Heart left ventricle (tissue), 16 donors: ENCODE measurements at places on chromosomes 2 and 18. TPM values are rescaled to one million over a fixed set of nuclear protein-coding genes. Genes with fewer than 3 reads are reported as not detected.

The FAM110C gene
- 1.6 TPM for total RNA-seq

The IWS1 gene
- 55.5 TPM for total RNA-seq

The MRPL33 gene
- 469 TPM for total RNA-seq

The MOCOS gene
- 0.43 TPM for total RNA-seq

The EMILIN1 gene
- 28.0 TPM for total RNA-seq

GRCh38 chr2:203853271-203853670 lies 14.3 kb upstream of the CTLA4 start:
- no peak for DNase-seq
- no peaks in the 10 kb centered on the region for H3K4me1 ChIP-seq
- H3K27ac ChIP-seq = no peak overlapping the region
- no peak overlapping the region for H3K4me3 ChIP-seq

GRCh38 chr18:6449213-6449612 lies 34.5 kb upstream of the L3MBTL4 start:
- no peaks in the 10 kb centered on the region for H3K36me3 ChIP-seq
- H3K27me3 ChIP-seq = no peaks in the 10 kb centered on the region
- no peaks in the 10 kb centered on the region for H3K4me1 ChIP-seq
- H3K27ac ChIP-seq = no peak overlapping the region
- no peak overlapping the region for H3K4me3 ChIP-seq
- DNase-seq = no peak

GRCh38 chr2:181125359-181125758 lies 145.0 kb downstream of the UBE2E3 start:
- no peaks in the 10 kb centered on the region for H3K36me3 ChIP-seq
- peak overlapping the region; percentile 23 for H3K4me3 ChIP-seq
- no peaks in the 10 kb centered on the region for H3K27me3 ChIP-seq
- no peak overlapping the region for H3K27ac ChIP-seq
- H3K4me1 ChIP-seq = no peaks in the 10 kb centered on the region

GRCh38 chr2:108907822-108908712 lies 81.0 kb downstream of the EDAR start:
- H3K36me3 ChIP-seq = no peaks in the 10 kb centered on the region
- no peak overlapping the region for H3K4me3 ChIP-seq
- DNase-seq = no peak
- H3K4me1 ChIP-seq = peaks cover 19% of the 10 kb centered on the region

- no peaks in the 10 kb centered on the region for H3K36me3 ChIP-seq
- H3K27ac ChIP-seq = no peak overlapping the region
- no peaks in the 10 kb centered on the region for H3K4me1 ChIP-seq
- no peak overlapping the region for H3K4me3 ChIP-seq
- no peaks in the 10 kb centered on the region for H3K27me3 ChIP-seq
Observed at GRCh38 chr2:45237850-45238542, 228.7 kb upstream of the SIX2 start.

GRCh38 chr2:160367887-160368286 lies 125.7 kb downstream of the RBMS1 start:
- H3K4me3 ChIP-seq = peak overlapping the region; percentile 33
- no peaks in the 10 kb centered on the region for H3K27me3 ChIP-seq
- peaks cover 100% of the 10 kb centered on the region for H3K4me1 ChIP-seq
- H3K36me3 ChIP-seq = no peaks in the 10 kb centered on the region
- DNase-seq = no peak

The PSD4 gene
- total RNA-seq = 0.65 TPM

- DNase-seq = no peak
- H3K4me3 ChIP-seq = no peak overlapping the region
- H3K27me3 ChIP-seq = no peaks in the 10 kb centered on the region
- no peaks in the 10 kb centered on the region for H3K4me1 ChIP-seq
- H3K27ac ChIP-seq = no peak overlapping the region
Observed at GRCh38 chr2:8369522-8369921, 312.3 kb upstream of the ID2 start.

DNA sequence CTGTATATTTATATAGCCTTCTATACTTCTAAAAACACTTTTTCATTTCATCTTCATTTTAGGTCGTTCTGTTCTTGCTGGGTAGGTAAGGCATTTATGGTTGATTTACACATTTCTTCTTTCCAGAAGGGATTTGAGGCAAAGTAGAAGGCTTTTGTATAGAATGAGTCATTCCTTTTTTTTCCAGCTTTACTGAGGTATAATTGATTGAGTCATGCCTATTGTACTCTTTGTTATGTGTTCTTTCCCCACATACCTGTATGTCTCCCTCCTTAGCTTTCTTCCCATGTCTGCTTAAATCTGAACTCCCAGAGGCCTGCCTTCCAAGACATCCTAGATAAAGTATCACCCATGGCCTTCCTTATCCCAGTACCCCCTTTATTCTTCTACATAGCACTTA lies 4.8 kb upstream of the CDC42EP3 start:
- no peak overlapping the region for H3K4me3 ChIP-seq
- no peaks in the 10 kb centered on the region for H3K27me3 ChIP-seq
- no peaks in the 10 kb centered on the region for H3K36me3 ChIP-seq
- H3K27ac ChIP-seq = no peak overlapping the region
- H3K4me1 ChIP-seq = peaks cover 3% of the 10 kb centered on the region
- DNase-seq = no peak

The MRPL30 gene
- total RNA-seq = 35.2 TPM
